ENCODE measurements at places on chromosomes 1 and 21. TPM values are rescaled to one million over a fixed set of nuclear protein-coding genes. Genes with fewer than 3 reads are reported as not detected.
A peak's percentile ranks its signal among the peaks of the same experiment; 100 is the strongest.

DNA sequence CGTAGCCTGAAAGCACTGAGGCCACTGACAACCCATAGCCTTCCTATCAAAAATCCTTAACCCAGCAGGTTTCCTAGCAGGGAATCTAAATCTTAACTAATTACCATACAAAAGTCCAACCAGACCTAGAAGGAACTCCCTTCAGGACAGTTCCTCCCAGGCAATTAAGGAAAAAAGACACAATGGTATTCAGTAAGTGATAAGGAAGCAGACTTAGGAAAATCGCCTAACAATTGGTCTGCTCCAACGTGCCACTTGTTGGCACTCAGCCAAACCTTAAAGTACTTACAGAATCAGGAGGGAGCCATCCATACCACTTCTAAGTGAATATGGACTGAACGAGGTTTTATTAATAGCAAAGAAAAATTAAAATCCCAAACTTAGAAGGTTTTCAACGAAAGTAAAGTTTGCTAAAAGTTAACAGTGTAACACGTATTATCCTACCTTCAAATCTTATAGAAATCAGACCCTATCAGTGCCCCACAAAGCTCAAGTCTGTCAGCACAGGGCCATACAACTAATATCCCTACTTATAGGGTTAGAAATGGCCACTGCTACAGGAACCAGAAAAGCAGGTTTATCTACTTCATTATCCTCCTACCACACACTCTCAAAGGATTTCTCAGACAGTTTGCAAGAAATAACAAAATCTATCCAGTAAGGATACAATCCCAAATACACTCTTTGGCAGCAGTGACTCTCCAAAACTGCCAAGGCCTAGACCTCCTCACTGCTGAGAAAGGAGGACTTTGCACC lies 29.0 kb downstream of the SPATA6 start:
- no peak for DNase-seq

Gene SPATA45
- total RNA-seq = not detected

Gene PFKL
- 155 TPM for total RNA-seq

Gene KIF17
- 0.59 TPM for total RNA-seq

DNA sequence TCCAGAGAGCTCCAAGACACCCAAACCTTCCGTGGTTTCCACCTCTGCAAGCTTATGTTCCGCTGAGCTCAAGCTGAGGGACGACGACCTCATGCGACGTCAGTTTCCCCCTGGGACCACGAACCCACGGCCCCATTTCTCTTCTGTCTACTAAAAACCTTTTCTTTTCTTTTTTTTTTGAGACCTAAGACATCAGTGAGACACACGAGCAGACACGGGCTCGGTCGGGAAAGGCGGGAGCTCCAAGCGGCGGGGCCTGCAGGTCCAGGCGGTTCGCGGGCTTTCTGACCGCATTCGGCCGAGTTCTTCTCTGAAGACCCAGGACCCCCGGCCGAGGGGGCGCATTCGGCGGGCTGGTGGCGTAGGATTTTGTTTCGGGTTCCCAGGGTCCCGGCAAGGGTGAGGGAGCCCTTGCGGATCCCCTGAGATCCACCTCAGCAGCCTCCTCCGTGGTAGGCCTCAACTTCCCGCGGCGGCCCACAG lies 402 bp downstream of the C21orf58 start:
- DNase-seq = no peak

GRCh38 chr1:8422510-8423268 lies 104.8 kb downstream of the SLC45A1 start:
- DNase-seq = no peak

GRCh38 chr1:85022700-85023099 lies 25.6 kb downstream of the MCOLN3 start:
- no peak for DNase-seq

- DNase-seq = no peak
Measured at GRCh38 chr21:34962586-34963222, 86.4 kb downstream of the RUNX1 start.

Gene CR1
- 27.6 TPM for total RNA-seq

- no peak for DNase-seq
Measured at GRCh38 chr1:245154429-245155271, at the start of gene KIF26B. KIF26B (plus strand) TSS chr1:245154985; CDS start chr1:245155425, 440 bp downstream.

DNA sequence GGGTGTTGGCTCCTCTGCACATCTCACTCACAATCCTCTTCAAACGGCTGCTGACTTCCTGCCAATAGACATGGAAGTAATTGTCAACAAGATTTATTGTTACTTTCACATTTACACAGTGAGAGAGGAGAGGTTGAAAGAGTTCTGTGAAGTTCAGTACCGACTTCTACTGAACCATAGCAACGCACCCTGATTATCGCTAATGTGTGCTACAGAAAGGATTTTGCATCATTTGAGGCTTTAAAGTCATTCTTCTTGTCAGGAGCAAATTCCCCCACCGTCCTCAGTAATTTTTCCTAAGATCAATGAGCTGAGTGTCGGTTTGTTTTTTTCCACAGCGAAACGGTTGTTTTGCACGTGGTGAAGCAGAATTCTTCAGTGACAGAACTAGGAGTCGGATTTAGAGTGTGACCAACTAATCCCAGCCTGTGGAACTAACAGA lies 361.0 kb downstream of the ADGRL2 start:
- no peak for DNase-seq

DNA sequence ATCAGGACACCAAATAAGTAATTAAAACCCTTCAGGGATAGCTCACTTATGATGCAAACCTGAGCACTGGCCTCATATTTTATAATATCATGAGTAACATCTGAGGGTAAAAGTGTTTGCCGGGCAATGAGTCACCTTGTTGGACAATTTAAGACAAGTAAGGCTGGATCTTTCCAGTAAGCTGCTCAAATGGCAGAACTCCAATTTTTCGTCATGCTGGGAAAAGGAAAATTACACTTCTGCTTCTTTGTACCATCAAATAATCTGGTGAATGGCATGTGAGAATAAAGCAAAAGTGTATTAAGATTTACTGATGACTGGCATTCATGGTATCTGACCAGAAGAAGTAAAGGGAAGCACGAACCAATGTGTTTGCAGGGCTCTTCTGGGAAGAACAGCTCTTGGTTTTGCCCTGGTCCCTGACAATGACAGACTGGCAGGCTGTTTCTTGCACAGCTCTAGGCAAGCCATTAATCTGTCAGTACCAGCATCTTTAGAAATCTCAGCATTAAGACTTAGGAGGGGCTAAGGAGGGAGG lies 392.2 kb downstream of the VAV3 start:
- DNase-seq = peak; percentile 12

DNA sequence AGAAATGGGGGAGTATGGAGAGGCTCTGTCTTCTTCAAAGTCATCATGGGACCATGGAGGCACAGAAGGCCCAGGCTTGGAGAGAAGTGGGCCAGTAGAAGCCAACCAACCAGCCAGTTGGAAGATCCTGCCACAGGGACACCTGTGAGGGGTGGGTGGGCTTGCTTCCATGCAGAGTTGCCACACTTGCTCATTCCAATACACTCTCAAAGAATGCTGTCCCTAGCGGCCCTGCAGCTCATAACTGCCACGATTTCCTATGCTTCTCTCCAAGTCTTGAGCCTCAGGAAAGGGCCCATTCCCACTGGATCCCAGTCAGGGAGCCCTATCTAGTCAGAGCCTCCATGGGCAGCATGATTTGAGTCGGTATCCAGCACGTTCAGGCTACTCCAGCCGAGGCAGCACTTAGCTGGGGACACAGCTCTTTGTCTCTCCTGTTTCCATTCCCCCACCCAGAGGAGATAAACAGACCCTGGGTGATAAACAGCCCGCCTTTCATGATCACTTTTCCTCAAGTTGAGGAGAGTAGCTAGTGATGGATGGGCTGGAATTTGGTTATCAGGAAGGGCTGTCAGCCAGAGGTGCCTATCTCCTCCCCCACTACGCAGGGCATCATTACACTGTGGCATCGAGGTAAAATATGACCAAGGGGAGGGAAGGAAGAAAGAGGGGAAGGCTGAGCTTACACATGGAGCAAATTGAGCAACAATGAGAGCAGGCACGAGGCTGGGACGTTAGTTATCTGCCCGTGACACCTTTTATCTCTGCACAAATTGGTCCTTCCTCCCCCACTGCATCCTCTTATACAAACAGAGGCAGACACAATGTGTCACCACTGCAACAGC lies 64.6 kb downstream of the ERI3 start:
- no peak for DNase-seq

Gene DENND1B
- total RNA-seq = 9.2 TPM

GRCh38 chr1:221149555-221150075 lies 270.4 kb downstream of the HLX start:
- DNase-seq = no peak

Gene CD1B
- not detected for total RNA-seq

DNA sequence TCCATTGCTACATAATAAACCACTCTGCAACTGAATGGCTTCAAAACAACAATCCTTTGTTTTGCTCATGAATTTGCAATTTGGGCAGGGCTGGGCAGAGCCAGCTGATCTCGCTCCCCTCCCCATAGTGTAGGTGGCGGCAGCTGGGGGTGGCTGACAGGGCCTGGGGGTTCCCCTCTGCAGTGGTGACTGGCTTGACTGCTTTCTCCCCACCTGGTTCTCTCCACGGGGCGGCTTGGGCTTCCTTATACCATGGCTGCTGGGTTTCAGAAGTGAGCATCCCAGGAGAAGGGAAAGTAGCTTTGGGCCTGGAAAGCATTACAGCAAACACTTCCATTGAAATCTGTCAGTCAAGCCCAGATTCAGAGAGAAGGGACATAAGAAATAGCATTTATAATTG lies 129.7 kb upstream of the ZBTB40 start:
- no peak for DNase-seq

Gene CLIC4
- total RNA-seq = 581 TPM

- no peak for DNase-seq
Measured at GRCh38 chr1:46008585-46008984, 123.8 kb downstream of the PIK3R3 start.

Gene SPATA46
- total RNA-seq = not detected

Gene C1orf35
- 26.4 TPM for total RNA-seq

Gene KCNE2
- 1.5 TPM for total RNA-seq

GRCh38 chr1:1243807-1244191 lies 2.7 kb downstream of the C1QTNF12 start:
- DNase-seq = no peak

- DNase-seq = no peak
Measured at GRCh38 chr1:38088366-38088765, 41.8 kb upstream of the POU3F1 start.

Gene IGSF21
- 6.6 TPM for total RNA-seq

GRCh38 chr21:40668555-40669275 lies 178.2 kb downstream of the DSCAM start:
- no peak for DNase-seq

GRCh38 chr1:237812061-237812460 lies 78.7 kb downstream of the ZP4 start:
- DNase-seq = no peak

Gene APOBEC4
- not detected for total RNA-seq

- DNase-seq = peak; percentile 89
Measured at GRCh38 chr21:15729674-15730483, at the start of gene USP25. USP25 (plus strand) TSS chr21:15729982; CDS start chr21:15730394, 412 bp downstream.

GRCh38 chr1:232965124-232965911 lies 14.9 kb downstream of the NTPCR start:
- no peak for DNase-seq

Gene C1orf53
- total RNA-seq = not detected

Gene DPT
- total RNA-seq = 45.4 TPM

DNA sequence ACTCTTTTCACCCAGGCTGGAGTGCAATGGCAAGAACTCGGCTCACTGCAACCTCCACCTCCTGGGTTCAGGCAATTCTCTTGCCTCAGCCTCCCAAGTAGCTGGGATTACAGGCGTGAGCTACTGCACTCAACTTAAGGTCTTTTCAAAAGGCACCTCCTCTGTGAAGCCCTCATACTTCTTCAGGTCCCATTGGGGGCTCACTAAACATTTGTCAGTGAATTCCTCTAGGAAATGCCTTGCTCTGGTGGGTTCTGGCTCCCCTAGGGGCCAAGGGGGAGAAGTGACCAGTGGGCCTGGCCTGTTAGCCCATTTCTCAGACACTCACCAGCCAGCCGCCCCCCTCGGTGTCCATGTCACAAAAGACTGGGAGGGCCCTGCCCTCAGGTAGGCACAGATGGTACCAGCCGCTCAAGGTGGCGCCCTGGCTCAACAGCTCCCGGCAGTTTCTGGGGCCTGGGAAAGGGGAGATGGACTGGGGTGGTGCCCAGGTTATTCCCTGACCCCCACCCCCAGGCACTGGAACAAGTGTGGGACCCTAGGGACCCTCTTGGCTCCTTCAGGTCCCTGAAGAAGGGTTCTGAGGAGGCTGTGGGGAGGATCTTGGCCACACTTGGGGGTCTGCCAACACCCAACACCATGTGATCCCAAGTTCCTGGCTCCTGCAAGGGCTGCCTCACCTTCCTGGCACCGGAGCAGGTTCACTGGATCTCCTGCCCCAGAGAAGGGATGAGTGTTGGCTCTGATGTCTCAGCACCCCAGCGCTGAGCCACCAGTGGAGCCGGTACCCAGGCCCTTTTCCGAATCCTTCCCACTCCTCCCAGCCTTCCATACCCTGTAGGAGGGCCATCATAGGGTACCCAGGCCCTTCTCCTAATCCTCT lies 1.6 kb downstream of the FCN3 start:
- DNase-seq = no peak

Gene IQGAP3
- 0.21 TPM for total RNA-seq

DNA sequence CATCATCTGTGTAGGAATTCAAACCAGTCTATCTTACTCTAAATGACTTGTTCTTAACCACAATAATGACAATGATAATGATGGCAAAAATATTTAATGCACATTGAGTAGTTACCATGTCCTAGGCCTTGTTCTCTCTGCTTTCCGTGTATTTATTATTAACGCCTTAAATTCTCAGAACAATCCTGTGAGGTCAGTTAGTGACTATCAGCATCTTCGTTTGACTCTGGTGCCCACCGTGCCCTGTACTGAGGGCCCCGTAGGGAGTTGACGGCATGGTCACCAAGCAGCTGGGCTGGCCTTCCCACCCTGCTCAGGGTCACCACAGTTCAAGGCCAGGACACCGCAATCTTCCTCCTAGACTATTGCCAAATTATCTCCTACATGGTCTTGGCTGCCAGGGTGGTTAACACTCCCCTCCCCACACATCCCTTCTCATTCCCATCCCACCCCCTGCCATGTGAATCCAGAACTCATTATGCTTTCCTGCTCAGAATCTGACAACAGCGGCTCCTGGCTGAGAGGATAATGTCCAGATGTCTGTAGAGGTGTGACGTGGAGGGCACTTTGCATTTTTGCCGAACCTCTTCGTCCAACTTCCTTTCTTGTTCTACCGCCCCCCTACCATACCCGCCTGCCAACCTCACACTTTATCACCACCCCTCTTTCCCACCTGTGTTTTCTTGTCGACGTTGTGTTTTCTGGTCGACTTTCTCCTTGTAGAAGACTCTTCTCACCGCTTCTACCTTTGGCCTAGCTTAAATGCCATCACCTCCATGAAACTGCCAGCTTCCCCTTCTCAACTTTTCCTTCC lies 33.4 kb downstream of the IGFN1 start:
- no peak for DNase-seq

Gene ROR1
- total RNA-seq = 10.5 TPM

DNA sequence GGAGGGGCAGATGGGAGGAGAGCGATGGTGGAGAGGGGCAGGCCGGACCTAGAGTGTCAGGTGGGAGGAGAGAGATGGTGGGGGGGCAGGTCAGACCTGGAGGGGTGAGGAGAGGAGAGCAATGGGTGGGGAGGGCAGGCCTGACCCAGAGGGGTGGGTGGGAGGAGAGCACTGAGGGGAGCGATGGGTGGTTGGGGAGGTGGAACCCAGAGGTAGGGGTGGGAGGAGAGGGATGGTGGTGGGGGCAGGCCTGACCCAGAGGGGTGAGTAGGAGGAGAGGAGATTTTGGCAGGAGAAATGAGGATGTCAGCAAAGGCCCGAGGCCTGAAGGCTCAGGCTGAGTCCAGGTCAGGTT lies 157.3 kb upstream of the VAMP3 start:
- no peak for DNase-seq

Gene PER3
- 49.8 TPM for total RNA-seq

Data from tibial nerve (tissue), 4 donors.